ENCODE measurements at places on chromosomes 16 and 17.

DNA sequence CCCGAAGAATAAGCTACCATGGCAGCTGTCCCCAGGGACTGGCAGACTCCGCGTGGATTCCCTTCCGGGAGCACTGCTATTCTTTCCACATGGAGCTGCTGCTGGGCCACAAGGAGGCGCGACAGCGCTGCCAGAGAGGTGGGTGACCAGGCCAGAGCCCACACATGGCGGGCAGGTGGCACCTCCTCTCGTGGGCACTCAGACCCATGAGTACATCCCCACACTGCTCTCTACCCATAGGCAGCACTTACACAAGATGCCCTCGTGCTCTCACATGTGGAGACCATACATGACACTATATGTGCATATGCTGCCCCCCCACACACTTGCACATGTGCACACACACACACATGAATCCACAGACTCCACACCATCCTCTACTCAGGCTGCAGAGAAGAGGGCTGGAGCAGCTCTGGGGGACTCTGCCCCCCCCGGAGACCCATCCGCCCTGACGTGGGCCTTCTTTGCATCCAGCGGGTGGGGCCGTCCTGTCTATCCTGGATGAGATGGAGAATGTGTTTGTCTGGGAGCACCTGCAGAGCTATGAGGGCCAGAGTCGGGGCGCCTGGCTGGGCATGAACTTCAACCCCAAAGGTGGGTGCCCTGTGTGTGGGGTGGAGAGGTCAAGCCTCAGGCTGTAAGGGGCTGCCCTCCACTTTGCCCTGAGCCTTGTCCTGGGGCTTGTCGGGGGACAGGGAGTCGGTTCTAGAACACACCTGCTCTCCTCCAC is 62.9 kb downstream of the MRC2 start:
- no peak for DNase-seq

DNA sequence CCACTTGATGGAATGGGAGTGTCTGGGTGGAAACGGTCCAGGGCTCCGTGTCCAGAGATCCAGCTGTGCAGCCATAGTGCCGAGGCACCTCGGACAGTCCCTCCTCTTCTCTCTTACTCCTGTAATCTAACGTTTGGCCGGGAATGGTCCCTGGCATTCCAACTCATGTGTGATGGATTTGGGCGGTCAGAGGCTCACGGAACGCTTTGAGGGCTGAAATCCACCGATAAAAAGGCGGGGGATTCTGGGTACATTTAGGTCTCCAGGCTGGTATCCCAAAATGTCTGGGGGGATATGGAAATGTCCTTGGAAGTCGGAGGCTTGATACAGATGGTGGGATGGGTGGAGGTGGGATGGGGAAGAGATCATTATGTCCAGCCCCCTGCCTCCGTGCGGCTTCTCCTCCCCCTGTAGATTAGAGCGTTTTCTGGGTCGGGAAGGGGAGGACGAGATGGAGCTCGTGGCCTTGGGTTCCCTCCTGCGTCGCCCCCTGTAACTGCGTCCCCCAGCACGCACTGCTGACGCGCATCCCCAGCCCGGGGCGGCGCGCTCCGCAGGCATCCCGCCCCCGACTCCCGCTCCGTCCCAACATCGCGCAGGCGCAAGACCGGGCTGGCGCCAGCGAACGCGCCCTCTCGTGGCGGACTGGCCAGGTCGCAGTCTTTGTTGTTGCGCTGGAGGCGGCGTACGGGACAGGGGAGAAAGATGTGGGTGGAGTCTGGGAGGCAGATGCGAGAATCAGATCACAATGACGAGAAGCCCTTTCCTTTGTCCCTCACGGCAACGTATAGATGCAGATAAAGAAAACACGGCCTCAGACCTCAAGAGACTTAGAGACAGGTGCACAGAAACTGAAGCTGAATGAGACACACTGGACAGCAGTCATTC is 4.5 kb upstream of the SGCA start:
- DNase-seq = no peak

DNA sequence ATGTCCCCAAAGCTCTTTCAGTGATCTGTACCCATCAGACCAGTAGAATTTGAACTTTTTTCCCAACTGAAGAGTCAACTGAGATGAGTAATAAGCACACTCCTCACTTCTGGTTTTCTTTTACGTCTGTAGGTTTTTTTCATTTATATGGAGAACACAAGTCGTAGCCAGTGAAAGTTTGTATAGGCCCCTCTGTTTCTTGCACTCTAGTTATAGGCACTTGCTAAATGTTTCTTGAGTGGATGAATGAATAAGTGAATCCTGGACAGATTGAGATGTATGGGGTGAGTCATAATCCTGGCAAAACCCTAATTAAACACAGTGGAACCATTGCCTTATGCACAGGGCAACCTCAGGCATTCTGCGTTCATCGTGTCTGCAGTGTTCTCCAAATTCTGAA is 193.7 kb upstream of the TBX2 start:
- DNase-seq = no peak

GRCh38 chr17:33086041-33086440 is 94.4 kb downstream of the SPACA3 start:
- DNase-seq = no peak

- DNase-seq = no peak
Observed at GRCh38 chr16:77721752-77722308, 484 bp upstream of the NUDT7 start.

- DNase-seq = no peak
Observed at GRCh38 chr17:50151937-50152547, 1.6 kb upstream of the PPP1R9B start.

DNA sequence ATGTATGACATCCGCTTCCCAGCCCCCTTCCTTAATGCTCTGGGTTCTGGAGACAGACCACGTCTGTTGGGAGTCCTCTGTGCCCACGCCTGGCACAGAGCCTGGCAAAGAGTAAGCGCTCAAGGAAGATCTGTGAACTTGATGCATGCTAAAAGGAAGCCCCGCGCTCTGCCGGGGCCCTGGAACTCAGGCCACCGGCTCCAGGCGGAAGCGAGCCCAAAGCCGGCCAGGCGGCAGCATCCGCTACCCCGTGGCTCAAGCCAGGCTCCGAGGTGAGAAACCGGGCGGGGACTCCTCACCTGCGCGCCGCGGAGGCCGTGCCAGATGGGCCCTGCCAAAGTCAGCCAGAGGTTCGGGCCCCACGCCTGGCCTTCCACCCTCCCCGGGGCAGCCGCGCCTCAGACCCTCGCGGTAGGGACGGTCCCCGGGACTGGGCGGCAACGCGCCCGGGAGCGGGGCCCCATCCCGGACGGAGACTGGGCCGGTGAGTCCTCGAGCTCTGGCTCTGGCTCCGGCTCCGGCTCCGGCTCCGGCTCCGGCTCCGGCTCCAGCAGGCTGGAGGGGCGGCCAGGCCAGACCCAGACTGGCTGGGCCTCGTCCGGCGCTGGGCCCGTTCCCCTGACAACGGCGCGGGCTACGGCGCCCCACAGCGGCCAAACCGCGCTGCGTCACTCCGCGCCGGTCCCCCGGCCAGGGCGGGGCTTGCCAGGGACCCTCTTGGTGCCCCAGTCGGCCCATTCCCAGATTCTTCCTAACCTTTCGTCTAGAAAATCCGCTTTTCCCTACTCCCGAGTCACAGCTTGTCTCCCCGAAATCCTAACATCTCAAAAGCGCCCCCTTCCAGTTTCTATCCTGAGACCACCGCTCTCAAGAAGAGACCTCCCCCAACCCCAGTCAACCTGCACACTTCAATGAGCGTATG is at the start of gene ZDHHC1:
Gene ZDHHC1 (minus strand): TSS at position 606 of the 922 bp plus-strand sequence. CDS start 8,702 bp downstream, outside the sequence.
- no peak for DNase-seq

DNA sequence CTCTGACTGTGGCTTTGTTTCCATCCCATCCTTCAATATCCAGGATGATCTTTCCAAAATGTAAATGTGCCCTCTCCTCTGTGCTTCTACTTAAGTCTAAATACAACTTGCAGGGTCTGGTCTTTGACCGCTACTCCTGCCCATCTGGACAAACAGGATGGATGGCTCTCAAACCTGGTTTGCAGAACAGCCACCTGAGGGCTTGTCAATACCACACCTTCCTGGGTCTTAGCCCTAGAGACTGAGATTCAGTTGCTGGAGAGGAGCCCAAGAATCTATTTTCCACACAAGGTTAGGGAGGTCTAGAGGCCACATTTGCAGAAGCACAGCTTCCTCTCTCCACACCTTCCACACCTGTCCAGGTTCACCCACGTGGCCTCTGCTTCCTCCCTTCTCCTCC is 1.9 kb upstream of the GRB7 start:
- no peak for DNase-seq

GRCh38 chr16:21117567-21117966 is 33.1 kb downstream of the DNAH3 start:
- no peak for DNase-seq

GRCh38 chr16:68257251-68257905 is 6.9 kb upstream of the SLC7A6 start:
- DNase-seq = no peak

GRCh38 chr17:3474212-3474611 is 1.6 kb upstream of the ASPA start:
- no peak for DNase-seq

DNA sequence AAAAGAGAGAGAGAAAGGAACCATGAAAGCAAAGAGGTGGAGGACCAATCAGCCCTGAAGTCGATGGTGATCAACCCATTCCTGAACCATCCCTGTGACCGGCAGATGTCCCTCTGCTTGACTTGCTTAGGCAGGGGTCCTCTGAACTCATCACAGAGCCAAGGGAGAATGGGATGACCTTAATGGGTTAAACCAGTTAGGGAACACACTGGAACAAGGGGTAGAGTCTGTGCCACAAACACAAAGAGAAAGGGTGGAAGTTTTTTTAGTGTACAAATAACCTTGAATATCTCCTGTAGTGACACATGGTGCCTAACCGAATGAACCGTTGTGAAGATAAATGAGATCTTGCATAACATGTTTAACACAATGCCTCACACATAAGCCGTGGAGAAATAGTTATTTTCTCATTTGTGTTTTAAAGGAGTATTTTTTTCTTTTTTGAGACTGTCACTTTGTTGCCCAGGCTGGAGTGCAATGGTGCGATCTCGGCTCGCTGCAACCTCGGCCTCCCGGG is 11.2 kb downstream of the NAA60 start:
- DNase-seq = no peak

GRCh38 chr16:3716831-3717234 is 491 bp downstream of the TRAP1 start:
- no peak for DNase-seq

DNA sequence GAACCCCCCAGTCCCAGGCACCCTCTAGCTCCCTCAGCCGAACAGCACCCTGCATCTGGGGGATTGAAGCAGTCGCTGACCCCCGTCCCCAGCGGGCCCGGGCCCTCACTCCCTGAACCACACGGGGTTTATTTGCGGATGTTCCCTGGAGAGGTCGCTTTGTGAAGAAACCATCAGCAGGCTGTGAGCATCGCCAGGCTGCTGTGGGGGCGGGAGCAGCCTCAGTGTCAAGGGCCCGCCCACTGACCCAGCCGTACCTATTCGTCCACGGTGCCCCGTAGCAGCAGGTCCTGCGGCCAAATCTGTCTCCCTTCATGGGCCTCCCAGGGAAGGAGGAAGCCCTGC is 6.4 kb upstream of the RAB40C start:
- DNase-seq = no peak

GRCh38 chr17:19378416-19379360 is at the start of gene MAPK7:
Gene MAPK7, plus strand, starts transcription at chr17:19378498. Its CDS starts 403 bp downstream, at chr17:19378901.
- no peak for DNase-seq

DNA sequence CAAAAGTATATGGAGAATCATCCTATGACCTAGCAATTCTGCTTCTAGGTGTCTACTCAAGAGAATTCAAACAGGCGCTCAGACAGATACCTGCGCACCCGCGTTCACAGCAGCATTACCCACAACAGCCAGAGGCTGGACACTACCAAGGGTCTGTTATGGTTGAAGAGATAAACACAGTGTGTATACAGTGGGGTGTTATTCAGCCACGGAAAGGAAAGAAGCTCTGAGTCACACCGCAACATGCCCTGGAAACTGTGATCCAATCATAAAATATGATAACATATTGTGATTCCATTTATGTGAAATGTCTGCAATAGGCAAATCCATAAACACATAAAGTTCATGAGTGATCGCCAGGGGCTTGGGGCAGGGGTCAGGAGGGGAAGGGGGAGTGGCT is 18.0 kb upstream of the JPH3 start:
- no peak for DNase-seq

Data from glomerular endothelial cell (primary cell).